ENCODE measurements at places on chromosomes 2 and 18. TPM values are rescaled to one million over a fixed set of nuclear protein-coding genes. Genes with fewer than 3 reads are reported as not detected.

The CYTIP gene
- total RNA-seq: 3.3 TPM

The SP9 gene
- total RNA-seq: not detected

The VSNL1 gene
- total RNA-seq: 0.17 TPM

The UGT1A1 gene
- total RNA-seq: not detected

The ADD2 gene
- 3.0 TPM for total RNA-seq

- no peak for DNase-seq
- no peaks in the 10 kb centered on the region for H3K27me3 ChIP-seq
- H3K4me3 ChIP-seq: no peak overlapping the region
- H3K27ac ChIP-seq: peak overlapping the region; percentile 37
Observed at GRCh38 chr2:215619022-215619958, 183.4 kb upstream of the FN1 start.

DNA sequence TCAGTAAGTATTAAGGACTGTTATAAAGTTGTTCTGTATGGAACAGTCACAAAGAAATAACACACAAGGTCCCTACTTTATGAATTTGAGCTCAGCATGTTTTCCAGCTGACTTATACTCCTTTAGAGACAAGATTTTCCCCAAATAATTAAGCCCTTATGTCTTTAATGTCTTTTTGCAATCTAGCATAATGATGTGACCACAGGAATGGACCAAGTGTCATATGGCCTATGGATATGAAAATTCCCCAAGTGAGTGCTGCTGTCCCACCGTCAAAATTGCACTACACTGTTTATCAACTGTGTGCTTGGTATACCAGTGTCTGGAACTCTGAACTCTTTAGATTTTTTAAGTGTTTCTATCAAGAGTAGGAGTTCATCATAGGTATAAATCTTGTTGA lies 369.6 kb downstream of the PID1 start:
- H3K4me3 ChIP-seq: no peak overlapping the region
- no peaks in the 10 kb centered on the region for H3K27me3 ChIP-seq
- no peak for DNase-seq
- no peaks in the 10 kb centered on the region for H3K4me1 ChIP-seq
- H3K36me3 ChIP-seq: no peaks in the 10 kb centered on the region
- H3K27ac ChIP-seq: no peak overlapping the region

DNA sequence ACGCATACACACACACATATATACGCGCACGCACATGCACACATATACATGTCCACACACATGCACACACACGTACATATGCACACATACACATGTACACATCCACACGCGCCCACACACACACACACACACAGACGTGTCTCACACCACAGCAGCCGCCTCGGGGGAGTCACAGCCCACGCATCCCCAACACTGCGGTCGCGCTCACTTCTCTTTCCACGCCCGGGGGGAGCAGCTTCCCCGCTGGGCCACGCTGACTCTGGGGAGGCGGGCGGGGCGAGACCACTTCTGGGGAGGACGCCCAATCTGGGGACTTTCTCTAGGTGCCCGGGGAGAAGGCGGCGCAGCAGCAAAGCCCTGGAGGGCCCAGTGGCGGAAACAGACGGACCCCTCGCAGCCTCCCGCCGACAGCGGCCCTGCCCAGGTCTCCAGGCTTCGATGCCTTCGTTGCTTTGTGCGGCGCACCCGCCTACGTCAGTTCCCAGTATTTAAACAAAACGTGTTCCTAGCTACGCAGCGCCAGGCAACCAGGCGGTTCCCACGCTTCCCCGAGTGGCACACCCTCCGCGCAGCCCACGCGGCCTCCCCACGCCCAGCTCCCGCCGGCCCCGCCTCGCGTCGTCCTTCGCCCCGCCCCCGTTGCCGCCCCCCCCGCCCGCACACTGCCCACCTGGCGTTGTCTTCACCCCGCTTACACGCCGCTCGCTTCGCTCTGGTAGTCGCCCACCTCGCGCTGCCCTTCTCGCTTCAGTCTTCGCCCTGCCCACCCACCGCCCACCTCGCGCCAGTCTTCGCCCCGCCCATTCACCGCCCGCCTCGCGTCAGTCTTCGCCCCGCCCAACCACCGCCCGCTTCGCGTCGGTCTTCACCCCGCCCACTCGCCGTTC lies 810 bp upstream of the RBFA start:
- peak overlapping the region; percentile 84 for H3K4me3 ChIP-seq
- peak overlapping the region; percentile 88 for H3K27ac ChIP-seq
- H3K27me3 ChIP-seq: no peaks in the 10 kb centered on the region
- H3K36me3 ChIP-seq: peaks cover 13% of the 10 kb centered on the region
- no peak for DNase-seq
- peaks cover 22% of the 10 kb centered on the region for H3K4me1 ChIP-seq

GRCh38 chr2:42711896-42712295 lies 52.0 kb downstream of the OXER1 start:
- H3K27ac ChIP-seq: no peak overlapping the region
- H3K4me3 ChIP-seq: no peak overlapping the region
- DNase-seq: no peak
- no peaks in the 10 kb centered on the region for H3K27me3 ChIP-seq
- no peaks in the 10 kb centered on the region for H3K4me1 ChIP-seq
- peaks cover 23% of the 10 kb centered on the region for H3K36me3 ChIP-seq

DNA sequence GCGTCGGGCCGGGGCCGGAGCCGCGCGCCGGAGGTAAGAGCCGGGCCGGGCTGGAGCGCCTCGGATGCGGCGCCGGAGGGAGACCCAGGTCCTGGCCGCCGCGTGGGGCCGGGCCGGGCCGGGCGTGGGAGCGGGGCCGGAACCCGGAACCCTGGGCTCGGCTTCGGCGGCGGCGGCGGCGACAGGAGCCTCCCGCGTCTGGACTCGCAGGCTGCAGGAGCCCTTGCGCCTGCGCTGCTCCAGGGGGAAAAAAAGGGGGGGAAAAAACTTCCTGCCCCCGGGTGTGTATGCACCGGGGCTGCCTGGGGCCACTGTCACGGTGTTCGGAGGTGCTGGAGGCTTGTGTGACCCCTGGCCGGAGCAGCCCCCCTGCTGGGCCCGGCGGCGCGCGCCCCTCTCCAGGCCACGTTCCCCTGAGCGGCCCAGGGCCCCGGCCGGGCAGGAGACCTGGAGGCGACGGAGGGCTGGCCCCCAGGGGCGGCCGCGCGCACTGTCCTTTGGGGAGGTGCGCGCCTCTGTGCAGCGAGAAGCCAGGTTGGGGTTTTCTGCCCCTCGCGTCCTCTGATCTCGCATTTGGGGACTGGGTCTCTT lies 864 bp downstream of the KLHL29 start:
- H3K27me3 ChIP-seq: no peaks in the 10 kb centered on the region
- H3K4me1 ChIP-seq: peaks cover 40% of the 10 kb centered on the region
- H3K27ac ChIP-seq: peak overlapping the region; percentile 95
- H3K36me3 ChIP-seq: no peaks in the 10 kb centered on the region

- peaks cover 13% of the 10 kb centered on the region for H3K36me3 ChIP-seq
- no peak for DNase-seq
- no peaks in the 10 kb centered on the region for H3K27me3 ChIP-seq
- no peaks in the 10 kb centered on the region for H3K4me1 ChIP-seq
- H3K4me3 ChIP-seq: no peak overlapping the region
- H3K27ac ChIP-seq: no peak overlapping the region
Observed at GRCh38 chr2:152558158-152558984, 158.9 kb downstream of the PRPF40A start.

DNA sequence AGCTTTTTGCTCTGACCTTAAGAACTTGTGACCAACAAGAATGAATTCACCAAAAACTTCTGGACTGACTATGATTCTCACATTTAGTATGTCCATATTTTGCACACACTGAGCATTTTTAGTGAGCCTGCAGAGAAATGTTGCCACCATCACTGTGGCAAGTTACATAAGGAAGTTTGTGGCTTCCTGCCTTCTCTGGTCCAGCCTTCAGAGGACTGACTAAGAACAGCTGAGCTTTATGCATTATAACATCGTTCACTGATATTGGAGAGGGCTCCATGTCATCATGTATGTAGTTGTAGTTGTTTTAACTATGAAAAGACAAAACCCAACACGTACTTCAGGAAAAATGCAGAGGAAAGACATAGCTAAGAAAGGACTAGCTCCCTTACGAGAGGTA lies 218.0 kb upstream of the CRIM1 start:
- no peaks in the 10 kb centered on the region for H3K36me3 ChIP-seq
- DNase-seq: no peak
- no peaks in the 10 kb centered on the region for H3K4me1 ChIP-seq

DNA sequence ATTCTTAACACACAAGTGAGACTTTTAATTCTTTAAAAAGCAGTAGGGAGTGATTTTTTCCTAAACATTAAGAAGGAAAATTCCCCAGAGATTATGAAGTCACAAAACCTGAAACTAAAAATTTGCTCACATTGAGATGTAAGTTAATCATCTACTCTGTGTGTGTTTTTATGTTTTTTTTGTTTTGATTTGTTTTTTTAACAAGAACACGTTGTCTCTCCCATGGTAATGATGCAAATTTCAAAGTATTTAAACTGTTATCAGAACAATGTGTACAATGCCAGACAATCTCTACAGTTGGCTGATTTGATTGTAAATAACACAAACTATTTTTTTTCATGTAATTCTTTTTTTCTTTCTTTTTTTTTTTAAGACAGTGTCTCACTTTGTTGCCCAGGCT lies 71.5 kb downstream of the COLEC12 start:
- no peak overlapping the region for H3K27ac ChIP-seq
- H3K4me3 ChIP-seq: no peak overlapping the region
- H3K36me3 ChIP-seq: no peaks in the 10 kb centered on the region
- H3K27me3 ChIP-seq: no peaks in the 10 kb centered on the region
- no peak for DNase-seq

- H3K4me1 ChIP-seq: no peaks in the 10 kb centered on the region
- no peak overlapping the region for H3K27ac ChIP-seq
- no peak overlapping the region for H3K4me3 ChIP-seq
- DNase-seq: no peak
- H3K27me3 ChIP-seq: no peaks in the 10 kb centered on the region
Observed at GRCh38 chr2:65714866-65715265, 282.5 kb upstream of the SPRED2 start.

DNA sequence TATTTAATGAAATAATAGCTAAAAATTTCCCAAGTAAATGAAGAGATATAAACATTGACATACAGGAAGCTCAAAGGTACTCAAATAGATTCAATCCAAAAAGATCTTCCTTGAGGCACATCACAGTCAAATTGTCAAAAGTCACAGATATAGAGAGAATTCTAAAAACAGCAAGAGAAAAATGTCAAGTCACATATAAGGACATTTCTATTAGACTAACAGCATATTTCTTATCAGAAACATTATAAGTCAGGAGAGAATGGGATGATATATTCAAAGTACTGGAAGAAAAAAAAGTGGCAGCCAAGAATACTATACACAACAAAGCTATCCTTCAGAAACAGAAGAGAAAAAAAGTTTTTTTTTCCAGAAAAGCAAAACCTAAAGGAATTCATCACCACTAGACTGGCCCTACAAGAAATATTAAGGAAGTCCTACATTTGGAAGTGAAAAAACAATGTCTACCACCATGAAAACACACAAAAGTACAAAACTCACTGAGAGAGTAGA lies 21.1 kb upstream of the FABP1 start:
- H3K27ac ChIP-seq: no peak overlapping the region
- H3K4me1 ChIP-seq: no peaks in the 10 kb centered on the region
- no peak overlapping the region for H3K4me3 ChIP-seq

GRCh38 chr2:100921685-100922161 lies 80.4 kb upstream of the RPL31 start:
- no peaks in the 10 kb centered on the region for H3K27me3 ChIP-seq
- H3K4me1 ChIP-seq: peaks cover 17% of the 10 kb centered on the region
- no peak for DNase-seq
- H3K36me3 ChIP-seq: no peaks in the 10 kb centered on the region
- no peak overlapping the region for H3K27ac ChIP-seq

DNA sequence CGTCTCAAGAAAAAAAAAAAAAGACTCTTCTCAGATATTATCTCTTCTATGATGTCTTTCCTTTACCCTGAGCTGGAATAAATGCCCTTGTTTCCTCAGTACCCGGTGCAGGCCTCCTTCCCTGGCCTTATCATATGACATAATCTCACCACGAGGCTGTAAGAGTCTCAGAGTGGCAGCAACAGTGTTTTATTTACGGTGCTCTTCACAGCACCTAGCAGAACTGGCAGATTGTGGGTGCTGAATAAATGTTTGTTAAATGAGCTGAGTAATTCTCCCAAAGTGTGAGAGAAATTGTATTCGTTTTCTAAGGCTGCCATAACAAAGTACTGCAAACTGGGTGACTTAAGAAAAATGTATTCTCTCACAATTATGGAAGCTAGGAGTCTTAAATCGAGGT lies 82.8 kb upstream of the CD28 start:
- no peak overlapping the region for H3K27ac ChIP-seq
- H3K27me3 ChIP-seq: no peaks in the 10 kb centered on the region
- H3K36me3 ChIP-seq: no peaks in the 10 kb centered on the region
- no peak overlapping the region for H3K4me3 ChIP-seq

DNA sequence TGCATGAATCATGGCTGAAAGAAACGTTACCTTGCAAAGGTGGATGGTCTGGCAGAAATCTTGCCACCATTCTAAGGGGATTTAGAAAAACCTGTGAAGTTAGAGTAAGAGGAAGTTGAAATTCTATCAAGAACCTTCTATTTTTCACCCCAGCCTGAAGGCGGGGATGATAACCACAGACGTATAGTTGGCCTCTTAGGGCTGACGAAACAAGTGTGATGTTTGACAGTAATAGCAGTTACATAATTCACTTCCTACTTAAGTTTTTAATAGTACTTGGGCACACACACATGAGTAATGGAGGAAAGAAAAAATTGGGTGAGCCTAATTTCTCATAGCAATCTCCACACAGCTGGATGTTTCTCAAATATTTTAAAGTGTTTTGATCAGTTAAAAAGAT lies 336.6 kb upstream of the SALL3 start:
- no peak overlapping the region for H3K4me3 ChIP-seq
- DNase-seq: no peak
- H3K36me3 ChIP-seq: no peaks in the 10 kb centered on the region
- no peaks in the 10 kb centered on the region for H3K4me1 ChIP-seq
- H3K27me3 ChIP-seq: no peaks in the 10 kb centered on the region

GRCh38 chr2:194327196-194327888 lies 1329.7 kb upstream of the SLC39A10 start:
- no peak overlapping the region for H3K27ac ChIP-seq
- H3K27me3 ChIP-seq: no peaks in the 10 kb centered on the region
- H3K4me3 ChIP-seq: no peak overlapping the region
- DNase-seq: no peak
- H3K4me1 ChIP-seq: no peaks in the 10 kb centered on the region

All from esophagus muscularis mucosa (tissue), 4 donors.